Retina (tissue), 1 donor: ENCODE measurements at places on chromosomes 5 and 9.

GRCh38 chr5:134136771-134137170 lies 22.3 kb downstream of the TCF7 start:
- DNase-seq, result no peak

- no peak for DNase-seq
Measured at GRCh38 chr9:20237686-20238085, 384.6 kb downstream of the MLLT3 start.

- DNase-seq, result no peak
Measured at GRCh38 chr5:153425914-153426313, 64.6 kb upstream of the GRIA1 start.

- no peak for DNase-seq
Measured at GRCh38 chr9:20040991-20041696, 252.3 kb upstream of the SLC24A2 start.

DNA sequence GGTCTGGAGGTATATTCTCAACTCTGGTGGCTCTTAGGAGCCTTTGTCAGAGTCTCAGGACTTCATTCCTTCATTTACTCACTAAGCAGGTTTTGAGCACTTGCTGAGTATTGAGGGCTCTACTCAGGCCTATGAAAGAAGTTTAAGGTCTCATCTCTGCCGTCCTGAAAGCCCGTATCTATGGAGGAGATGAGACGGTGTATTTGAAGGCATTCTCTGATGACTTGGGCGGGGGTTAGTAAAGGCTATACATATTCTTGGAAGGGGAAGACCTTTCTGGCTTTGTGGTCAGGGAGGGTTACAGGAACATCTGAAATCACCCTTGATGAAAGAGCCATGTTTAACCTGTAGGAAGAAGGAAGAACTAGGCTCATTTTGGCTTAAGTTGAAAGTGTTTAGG lies 21.9 kb downstream of the RASGRF2 start:
- DNase-seq, result no peak

DNA sequence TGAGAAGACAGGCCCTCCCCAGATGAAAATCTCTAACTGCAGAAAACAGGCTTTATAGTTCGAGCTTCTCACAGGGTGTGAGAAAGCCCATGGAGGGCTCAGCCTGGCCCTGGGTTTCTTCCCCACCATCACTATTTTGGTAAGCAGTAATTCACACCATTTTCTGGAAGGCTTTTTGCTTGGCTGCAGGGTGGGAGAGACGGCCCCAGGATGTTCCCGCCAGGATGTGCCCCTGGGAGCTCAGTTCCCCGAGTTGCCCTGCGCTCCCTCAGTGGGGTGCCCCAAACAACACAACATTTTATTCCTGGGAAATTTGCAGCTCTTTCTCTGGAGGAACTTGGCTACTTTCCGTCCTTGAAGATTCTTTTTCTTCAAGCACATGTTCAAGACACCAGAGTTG lies 100.8 kb downstream of the HSD17B3 start:
- DNase-seq, result no peak

DNA sequence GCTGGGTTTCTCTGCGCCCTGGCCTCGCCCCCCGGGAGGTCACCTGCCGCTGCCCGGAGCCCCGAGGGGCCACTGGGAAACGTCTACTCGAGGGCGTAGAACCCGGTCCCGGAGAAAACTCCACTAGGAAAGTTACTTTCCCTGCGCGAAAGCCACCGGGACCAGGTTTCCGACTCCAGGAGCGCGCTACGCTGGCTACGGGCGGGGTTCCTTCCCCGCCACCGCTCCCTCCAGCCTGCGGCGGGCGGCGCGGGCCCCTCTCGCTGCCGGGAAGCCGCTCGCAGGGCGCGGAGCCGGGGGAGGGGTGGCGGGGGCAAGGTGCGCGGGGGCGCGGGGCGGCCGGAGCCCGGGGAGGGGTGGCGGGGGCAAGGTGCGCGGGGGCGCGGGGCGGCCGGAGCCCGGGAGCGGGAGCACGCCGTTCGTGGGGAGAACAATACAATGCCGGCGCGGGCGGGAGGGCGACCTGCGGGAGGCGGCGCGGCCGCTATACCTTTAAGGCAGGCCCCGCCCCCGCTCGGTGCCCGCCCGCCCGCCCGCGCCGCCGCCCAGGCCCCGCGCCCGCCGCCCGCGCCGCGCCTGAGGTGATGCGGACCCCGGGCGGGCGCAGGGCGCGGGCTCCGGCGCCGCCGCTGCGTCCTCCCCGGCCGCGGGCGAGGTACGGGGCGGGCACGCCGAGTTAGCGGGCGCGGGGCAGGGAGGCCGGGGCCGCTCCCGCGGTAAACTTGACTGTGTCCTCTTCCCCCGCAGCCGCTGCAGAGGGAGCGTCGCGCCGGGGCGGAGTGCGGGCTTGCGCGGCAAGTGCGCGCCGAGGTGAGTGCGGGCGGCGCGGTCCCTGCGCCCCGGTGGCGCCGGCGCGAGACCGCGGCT lies 278.1 kb downstream of the AOPEP start:
- peak; percentile 63 for DNase-seq

DNA sequence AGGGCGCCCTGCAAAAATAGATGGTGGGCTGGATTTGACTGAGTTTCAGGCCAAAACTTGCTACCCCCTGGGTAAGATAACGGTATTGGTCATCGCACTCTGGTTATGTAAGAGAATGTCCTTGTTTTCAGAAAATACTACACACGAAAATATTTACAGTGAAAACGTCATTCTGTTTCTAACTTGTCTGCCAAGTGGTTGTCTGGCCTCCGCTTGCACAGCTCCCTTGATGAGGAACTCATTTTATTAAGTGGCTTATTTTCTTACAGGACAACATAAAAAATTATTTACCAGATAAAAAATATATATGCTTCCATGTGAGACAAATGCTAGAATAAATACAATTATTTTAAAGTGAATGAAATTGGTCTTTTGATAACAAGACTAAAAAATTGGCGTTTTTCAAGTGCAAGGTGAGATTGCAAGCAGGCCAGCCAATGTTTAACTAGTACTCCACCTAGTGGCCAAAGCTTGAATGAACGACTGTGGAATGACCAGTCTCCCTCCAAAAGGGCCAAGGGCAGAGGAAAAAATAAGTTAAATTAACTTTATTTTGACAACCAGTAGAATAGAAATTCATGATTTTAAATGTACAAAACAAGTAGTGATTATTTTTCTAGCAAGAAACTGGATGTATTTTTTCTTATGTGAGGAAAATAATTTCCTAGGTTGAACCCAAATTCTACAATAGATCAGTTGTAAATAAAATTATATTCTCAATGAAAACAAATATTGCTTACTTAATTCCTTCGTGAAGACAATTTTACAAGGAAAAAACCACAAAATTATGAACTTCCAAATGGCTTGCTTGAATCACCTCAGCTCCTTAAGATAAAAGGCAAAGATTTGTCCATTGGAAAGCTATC lies 93.2 kb downstream of the ZFAND5 start:
- peak; percentile 51 for DNase-seq

- DNase-seq, result no peak
Measured at GRCh38 chr5:31948006-31948405, 226.1 kb downstream of the GOLPH3 start.
